Renal cortical epithelial cell (primary cell): ENCODE measurements at places on chromosomes 5 and 9. TPM values are rescaled to one million over a fixed set of nuclear protein-coding genes. Genes with fewer than 3 reads are reported as not detected.
A peak's percentile ranks its signal among the peaks of the same experiment; 100 is the strongest.

The FBP2 gene
- not detected in 2 replicates for total RNA-seq

The LAMC3 gene
- 0.05 TPM in 1 of 2 replicates, not detected in the other for total RNA-seq

DNA sequence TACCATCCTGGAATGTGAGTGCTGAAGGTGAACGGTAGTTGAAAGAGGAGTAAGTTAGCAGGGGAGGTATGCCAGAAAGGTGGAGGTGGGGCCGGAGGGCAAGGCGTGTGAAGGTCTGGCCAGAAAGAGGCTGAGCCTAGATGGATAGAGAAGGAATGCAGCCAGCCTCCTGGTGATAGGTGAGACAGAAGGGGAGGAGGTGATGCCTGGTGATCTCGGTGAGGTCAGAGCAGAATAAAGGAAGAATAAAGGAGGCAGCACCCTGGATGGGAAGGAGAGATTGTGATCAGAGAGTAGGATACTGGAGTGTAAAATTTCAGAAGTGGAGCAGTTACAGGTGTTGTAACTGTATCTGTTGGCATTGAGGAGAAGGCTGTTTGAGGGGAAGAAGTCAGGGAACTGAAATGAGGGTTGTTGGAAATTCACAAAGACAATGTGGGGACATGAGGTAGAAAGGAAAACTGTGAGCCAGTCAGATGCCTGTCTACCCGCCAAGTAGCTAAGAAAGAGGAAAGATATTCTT is 2.0 kb downstream of the GNG10 start:
- peak; percentile 15 for DNase-seq

DNA sequence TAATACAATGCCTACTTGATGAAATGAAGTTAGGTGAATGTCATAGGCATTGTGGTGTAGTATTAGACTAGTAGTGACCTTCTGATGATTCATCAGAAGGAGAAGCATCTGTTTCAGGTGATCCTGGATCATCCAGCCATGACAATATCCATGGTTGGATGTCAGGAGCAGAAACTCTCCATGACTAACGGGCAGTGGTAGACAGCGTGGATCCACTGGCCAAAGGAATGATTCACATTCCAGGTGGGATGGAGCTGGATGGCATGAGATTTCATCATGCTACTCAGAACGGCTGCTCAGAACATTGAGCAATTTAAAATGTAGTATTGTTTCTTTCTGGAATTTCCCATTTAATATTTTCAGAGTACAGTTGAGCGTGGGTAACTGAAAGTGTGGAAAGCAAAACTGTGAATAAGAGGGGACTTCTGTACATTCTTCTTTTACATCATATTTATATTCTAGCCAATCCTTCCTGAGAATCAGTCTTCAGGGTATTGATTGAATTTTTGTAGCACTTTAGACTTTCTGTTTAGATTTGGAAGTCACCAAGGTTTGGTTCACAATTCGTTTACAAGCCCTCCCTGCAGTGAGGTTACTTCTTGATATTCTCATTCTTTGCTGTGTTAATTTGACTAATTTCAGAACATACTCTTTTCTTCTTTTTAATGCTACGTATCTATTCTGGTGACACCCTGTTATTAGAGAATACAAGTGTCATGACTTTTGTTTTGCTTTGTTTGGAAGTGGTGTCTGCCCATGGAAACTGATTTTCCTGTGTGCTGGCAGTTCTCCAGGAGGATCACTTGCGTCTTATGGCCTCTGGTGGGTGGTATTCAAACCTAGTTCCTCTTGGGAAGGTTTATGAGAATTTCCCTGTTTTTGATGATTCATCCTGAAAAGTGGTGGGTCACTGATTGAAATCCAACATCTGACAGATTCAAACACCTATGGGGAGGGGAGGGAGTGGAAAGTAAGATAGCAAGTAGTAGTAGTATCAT is 12.2 kb upstream of the CLINT1 start:
- peak; percentile 97 for DNase-seq

The FAM78A gene
- total RNA-seq = 0.17 and 0.85 TPM in 2 replicates

GRCh38 chr5:140443-140829 is 48.5 kb downstream of the PLEKHG4B start:
- no peak for DNase-seq

The NOP16 gene
- 10.5 and 11.6 TPM in 2 replicates for total RNA-seq

- no peak for DNase-seq
These were observed 22.6 kb downstream of the PRRC2B start for GRCh38 chr9:131416509-131416908.

GRCh38 chr5:56330167-56330566 is 97.0 kb upstream of the ANKRD55 start:
- DNase-seq = peak; percentile 81

GRCh38 chr9:88536023-88536324 is 996 bp downstream of the NXNL2 start:
- no peak for DNase-seq

DNA sequence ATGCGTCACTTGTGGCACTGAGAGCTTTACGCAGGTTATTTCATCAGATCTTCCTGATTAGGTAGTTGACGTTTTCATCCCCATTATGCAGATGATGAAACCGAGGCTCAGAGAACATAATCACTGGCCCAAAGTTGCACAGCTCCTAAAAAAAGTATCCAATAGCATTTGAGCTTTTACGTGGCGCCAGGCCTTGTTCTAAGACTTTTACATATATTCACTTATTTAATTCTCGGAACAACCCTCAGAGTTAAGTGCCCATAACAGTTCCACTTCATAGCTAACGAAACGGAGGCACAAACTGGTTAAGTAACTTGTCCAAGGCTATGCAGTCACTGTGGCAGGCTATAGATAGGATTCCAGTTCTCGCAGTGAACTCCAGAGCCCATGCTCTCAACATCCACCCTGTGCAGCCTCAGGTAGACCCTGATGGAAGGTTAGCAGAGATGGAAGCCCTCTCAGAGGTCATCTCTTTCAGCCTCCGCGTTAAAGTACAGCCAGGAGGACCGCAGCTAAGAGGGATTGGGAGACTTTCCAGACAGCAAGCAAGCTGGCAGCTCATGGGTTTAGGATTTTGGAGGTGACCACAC is 39.3 kb downstream of the AMBP start:
- no peak for DNase-seq

GRCh38 chr5:67610186-67610912 is 413.8 kb upstream of the CD180 start:
- DNase-seq = no peak

GRCh38 chr9:86943201-86944113 is 3.8 kb downstream of the GAS1 start:
- DNase-seq = no peak

DNA sequence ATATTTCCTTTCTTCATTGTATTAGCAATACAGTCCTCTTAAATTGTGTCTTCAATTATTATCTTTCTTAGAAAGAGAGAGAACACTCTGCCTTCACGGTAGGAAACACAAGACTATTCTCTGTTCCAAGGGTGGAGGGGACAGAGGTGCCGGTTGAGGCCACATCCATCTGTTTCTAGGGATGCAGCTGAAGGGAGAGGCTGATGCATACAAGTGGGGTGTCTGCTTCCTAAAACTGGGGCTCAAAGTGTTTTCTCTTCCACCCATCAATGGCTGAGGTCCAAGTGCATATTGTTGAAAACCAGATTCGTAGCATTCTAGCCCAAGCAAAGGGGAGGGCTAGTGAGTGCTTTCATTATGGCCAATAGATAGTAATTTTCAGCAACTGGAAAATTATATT is 9.5 kb downstream of the IRX2 start:
- no peak for DNase-seq

DNA sequence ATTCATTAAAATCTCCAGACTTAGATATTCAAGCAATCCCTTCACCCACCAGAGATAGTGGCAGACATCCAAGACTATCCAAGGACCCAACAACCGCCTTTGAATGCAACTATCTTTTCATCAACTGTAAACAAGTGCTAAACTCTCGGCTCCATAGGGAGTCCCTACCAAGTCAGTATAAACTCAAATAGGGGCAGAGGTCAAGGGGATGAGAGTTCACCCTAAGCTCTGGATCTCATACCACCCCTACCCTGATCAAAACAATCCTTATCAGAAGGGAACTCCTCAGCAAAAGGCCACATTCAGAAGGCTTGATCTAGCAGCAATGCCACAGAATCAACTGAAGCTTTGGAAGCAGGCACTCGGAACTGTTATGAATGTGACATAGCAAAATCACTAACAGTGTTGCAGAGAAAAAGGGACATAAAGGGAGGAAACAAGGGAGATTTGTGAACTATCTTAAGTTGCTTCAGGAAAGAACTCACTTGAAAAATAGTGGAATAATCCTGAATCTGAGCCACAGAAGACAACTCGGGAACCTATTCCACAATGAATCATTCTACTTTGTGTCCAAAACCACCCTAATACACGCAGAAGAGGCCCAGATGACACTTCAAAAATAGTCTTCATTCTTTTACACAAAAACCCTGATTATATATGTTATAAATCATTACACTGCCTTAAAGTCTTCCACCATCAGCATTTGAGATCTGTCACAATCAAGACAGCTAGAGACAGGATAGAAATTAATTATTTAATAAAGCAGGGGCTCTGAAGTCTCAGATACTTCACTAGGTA is 49.8 kb downstream of the NR6A1 start:
- peak; percentile 49 for DNase-seq

The ORM2 gene
- total RNA-seq = not detected in 2 replicates

The LVRN gene
- total RNA-seq = 0.30 TPM in 1 of 2 replicates, not detected in the other
